ENCODE measurements at places on chromosomes 6 and 20. TPM values are rescaled to one million over a fixed set of nuclear protein-coding genes. Genes with fewer than 3 reads are reported as not detected.

- no peak overlapping the region for H3K27ac ChIP-seq
- peaks cover 20% of the 10 kb centered on the region for H3K36me3 ChIP-seq
- no peak for DNase-seq
These were observed 94.0 kb downstream of the ZMYND8 start for GRCh38 chr20:47262365-47263013.

CNR1 gene
- total RNA-seq = not detected

CCN2 gene
- total RNA-seq = not detected

DNA sequence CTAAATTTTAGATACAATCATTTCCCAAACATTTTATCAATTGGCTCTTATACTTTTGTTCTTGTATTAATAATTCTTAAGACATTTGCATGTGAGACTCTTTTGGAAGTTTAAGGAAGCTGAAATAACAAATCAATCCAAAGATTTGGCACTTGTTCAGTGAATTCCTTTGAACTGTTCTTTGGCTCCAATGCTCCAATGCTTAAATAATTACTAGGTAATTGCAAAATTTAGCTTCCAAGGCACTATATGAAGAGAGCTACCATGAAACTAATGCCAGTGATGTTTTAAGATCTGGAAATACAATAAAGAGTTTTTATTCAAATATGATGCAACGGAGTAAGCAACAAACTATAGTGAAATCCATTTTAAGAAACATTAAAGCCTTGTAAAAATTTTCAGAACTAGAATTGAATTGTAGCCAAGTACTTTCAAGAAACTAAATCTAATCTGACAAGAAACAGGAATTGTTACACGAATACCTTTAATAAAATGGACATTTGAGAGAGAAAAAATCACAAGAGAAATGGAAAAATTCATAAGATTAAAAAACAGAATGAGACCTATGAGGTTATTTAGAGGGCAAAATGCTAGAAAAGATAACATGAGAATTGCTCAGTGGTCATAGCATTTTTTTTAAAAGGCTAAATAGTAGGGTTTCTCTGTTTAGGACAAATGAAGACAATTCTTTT is 43.6 kb upstream of the SMLR1 start:
- DNase-seq = no peak
- H3K4me3 ChIP-seq = no peak overlapping the region
- H3K27ac ChIP-seq = no peak overlapping the region
- H3K4me1 ChIP-seq = peaks cover 15% of the 10 kb centered on the region
- H3K27me3 ChIP-seq = no peaks in the 10 kb centered on the region

GRCh38 chr20:14406495-14406894 is 69.1 kb upstream of the FLRT3 start:
- H3K27ac ChIP-seq = no peak overlapping the region
- H3K27me3 ChIP-seq = no peaks in the 10 kb centered on the region
- DNase-seq = no peak
- no peaks in the 10 kb centered on the region for H3K36me3 ChIP-seq

DNA sequence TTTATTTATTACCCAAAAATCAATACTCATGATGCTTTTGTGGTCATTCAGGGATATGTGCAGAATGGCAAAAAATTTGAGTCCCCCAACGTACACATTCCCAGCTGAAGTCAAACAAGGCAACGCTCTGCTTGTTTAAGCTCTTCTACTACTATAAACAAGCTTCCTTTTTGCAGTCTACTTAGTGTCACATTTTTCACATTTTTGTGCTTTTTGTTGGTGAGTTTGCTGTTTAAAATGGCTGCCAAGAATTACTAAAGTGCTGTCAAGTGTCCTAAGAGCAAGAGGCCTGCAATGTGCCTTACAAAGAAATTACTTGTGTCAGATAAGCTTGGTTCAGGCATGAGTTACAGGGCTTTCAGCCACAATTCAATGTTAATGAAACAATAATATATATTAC is 2.1 kb downstream of the WFDC8 start:
- no peak overlapping the region for H3K27ac ChIP-seq
- H3K4me1 ChIP-seq = no peaks in the 10 kb centered on the region
- H3K4me3 ChIP-seq = no peak overlapping the region
- DNase-seq = no peak
- H3K36me3 ChIP-seq = no peaks in the 10 kb centered on the region

- DNase-seq = no peak
- no peak overlapping the region for H3K4me3 ChIP-seq
- H3K4me1 ChIP-seq = peaks cover 10% of the 10 kb centered on the region
- H3K27me3 ChIP-seq = no peaks in the 10 kb centered on the region
These were observed 217.5 kb downstream of the TMEM200A start for GRCh38 chr6:130583268-130583667.

- no peaks in the 10 kb centered on the region for H3K4me1 ChIP-seq
- H3K27ac ChIP-seq = no peak overlapping the region
- no peaks in the 10 kb centered on the region for H3K36me3 ChIP-seq
- DNase-seq = no peak
- peaks cover 2% of the 10 kb centered on the region for H3K27me3 ChIP-seq
These were observed 40.1 kb downstream of the CYP24A1 start for GRCh38 chr20:54133434-54134427.

DNA sequence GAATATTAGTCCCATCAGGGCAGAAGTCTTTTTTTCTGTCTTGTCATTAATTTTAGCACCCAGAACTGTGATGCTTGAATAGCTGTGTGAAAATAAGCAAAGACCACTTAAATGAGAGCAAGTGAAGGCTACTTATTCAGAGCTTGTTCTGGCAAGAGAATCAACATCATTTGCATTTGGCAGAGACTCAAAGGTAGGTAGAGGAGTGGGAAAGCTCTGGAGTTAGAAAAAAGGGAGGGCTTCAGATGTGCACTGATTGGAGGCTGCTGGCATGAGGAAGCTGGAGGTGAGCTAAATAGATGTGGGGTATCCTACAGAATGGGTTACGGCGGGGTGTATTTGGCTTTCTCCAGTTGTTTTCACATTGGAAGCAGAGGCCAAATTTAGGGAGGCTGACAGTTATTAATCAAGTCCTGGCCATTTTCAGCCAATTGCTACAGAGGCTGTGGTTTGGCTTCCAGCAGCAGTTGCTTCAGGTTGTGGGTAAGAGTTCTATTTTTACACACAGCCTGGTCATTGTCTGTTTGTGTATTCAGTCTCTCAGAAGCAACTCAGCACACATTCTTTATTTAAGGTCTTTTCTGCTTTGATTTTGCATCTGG is 254.3 kb downstream of the BTBD3 start:
- no peak overlapping the region for H3K4me3 ChIP-seq
- H3K36me3 ChIP-seq = no peaks in the 10 kb centered on the region
- no peak for DNase-seq
- H3K4me1 ChIP-seq = no peaks in the 10 kb centered on the region
- H3K27ac ChIP-seq = no peak overlapping the region

- no peak overlapping the region for H3K4me3 ChIP-seq
- no peak for DNase-seq
- no peaks in the 10 kb centered on the region for H3K4me1 ChIP-seq
- H3K36me3 ChIP-seq = no peaks in the 10 kb centered on the region
These were observed 11.6 kb downstream of the JAG1 start for GRCh38 chr20:10662151-10662550.

GRCh38 chr6:106199998-106200397 is 113.9 kb downstream of the PRDM1 start:
- H3K4me3 ChIP-seq = no peak overlapping the region
- H3K4me1 ChIP-seq = peaks cover 43% of the 10 kb centered on the region
- H3K27ac ChIP-seq = no peak overlapping the region
- DNase-seq = no peak
- peaks cover 24% of the 10 kb centered on the region for H3K36me3 ChIP-seq

DNA sequence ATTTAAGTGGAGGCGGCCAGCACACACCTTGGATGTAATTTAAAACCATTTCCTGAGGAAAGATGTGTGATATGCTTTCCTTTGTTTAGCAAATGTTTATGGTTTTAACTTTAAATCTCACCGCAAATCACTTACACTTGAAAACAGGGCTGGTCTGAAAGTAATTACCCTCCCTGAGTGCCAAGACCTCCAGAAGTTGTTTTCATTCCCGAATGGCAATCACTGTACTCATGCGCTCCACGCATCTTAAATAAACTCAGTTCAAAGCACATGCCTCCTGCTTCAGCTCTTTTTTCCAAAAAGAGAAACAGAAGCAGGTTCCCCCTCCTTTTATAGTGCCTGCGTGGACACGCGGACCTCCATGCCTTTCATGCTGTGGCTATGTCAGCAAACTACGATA is 224.0 kb downstream of the SMOC2 start:
- H3K27me3 ChIP-seq = peaks cover 7% of the 10 kb centered on the region
- no peak overlapping the region for H3K4me3 ChIP-seq
- H3K36me3 ChIP-seq = no peaks in the 10 kb centered on the region
- H3K27ac ChIP-seq = no peak overlapping the region
- DNase-seq = no peak

ULBP2 gene
- 1.2 TPM for total RNA-seq

DDR1 gene
- 8.7 TPM for total RNA-seq

ERGIC3 gene
- 109 TPM for total RNA-seq

DNA sequence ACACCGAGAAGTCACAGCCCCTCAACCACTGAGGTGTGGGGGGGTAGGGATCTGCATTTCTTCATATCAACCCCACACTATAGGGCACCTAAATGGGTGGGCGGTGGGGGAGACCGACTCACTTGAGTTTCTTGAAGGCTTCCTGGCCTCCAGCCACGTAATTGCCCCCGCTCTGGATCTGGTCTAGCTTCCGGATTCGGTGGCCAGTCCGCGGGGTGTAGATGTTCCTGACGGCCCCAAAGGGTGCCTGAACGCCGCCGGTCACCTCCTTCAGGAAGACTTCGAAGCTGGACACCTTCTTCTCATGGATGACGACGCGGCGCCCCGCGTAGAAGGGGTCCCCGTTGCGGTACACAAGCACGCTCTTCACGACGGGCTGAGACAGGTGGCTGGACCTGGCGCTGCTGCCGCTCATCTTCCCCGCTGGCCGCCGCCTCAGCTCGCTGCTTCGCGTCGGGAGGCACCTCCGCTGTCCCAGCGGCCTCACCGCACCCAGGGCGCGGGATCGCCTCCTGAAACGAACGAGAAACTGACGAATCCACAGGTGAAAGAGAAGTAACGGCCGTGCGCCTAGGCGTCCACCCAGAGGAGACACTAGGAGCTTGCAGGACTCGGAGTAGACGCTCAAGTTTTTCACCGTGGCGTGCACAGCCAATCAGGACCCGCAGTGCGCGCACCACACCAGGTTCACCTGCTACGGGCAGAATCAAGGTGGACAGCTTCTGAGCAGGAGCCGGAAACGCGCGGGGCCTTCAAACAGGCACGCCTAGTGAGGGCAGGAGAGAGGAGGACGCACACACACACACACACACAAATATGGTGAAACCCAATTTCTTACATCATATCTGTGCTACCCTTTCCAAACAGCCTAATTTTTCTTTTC is at the start of gene DCDC2:
Gene DCDC2, minus strand, starts transcription at position 724 of the 883 bp plus-strand sequence. Its CDS starts 309 bp downstream, at position 415.
- H3K4me1 ChIP-seq = peaks cover 25% of the 10 kb centered on the region

DNA sequence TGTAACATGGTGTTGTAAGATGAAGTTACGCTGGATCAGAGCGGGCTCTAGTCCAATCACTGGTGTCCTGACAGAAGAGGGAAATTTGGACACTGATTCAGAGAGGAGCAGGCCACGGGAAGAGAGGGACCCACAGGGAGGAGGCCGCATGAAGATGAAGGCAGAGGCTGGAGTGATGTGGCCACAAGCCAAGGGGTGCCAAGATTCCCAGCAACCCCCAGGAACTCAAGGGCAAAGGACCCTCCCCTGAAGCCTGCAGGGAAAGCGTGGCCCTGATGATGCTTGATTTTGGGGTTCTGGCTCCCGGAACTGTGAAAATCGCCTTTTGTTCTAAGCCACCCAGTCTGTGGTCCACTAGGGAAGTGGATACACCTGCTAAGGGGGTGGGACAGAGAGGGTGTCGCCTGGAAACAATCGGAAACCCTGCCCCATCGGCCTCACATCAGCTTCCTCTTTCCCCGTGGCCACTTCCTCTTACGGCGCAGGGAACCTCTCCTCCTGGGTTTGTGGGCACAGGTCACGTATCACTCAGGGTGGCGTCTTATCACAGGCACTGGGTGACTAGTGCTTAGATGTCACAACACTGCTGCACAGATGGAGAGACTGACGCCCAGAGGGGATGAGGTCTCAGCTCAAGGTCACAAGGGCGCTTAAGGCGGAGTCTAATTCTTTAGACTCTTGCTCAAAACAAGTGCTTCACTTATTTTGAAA is 58.0 kb downstream of the SULF2 start:
- peaks cover 22% of the 10 kb centered on the region for H3K4me1 ChIP-seq
- peak; percentile 88 for DNase-seq
- peak overlapping the region; percentile 61 for H3K4me3 ChIP-seq
- peak overlapping the region; percentile 87 for H3K27ac ChIP-seq

GRCh38 chr6:31734821-31735406 is 1.4 kb downstream of the CLIC1 start:
- peak overlapping the region; percentile 88 for H3K27ac ChIP-seq
- H3K27me3 ChIP-seq = no peaks in the 10 kb centered on the region
- DNase-seq = peak; percentile 76
- H3K4me1 ChIP-seq = peaks cover 65% of the 10 kb centered on the region

GRCh38 chr20:63120808-63121090 is 95.2 kb downstream of the YTHDF1 start:
- peaks cover 19% of the 10 kb centered on the region for H3K27me3 ChIP-seq
- no peak overlapping the region for H3K27ac ChIP-seq
- DNase-seq = no peak
- no peaks in the 10 kb centered on the region for H3K4me1 ChIP-seq
- no peak overlapping the region for H3K4me3 ChIP-seq

GRCh38 chr6:45001663-45002062 is 326.5 kb upstream of the RUNX2 start:
- peaks cover 5% of the 10 kb centered on the region for H3K36me3 ChIP-seq
- peaks cover 26% of the 10 kb centered on the region for H3K4me1 ChIP-seq
- no peaks in the 10 kb centered on the region for H3K27me3 ChIP-seq
- peak overlapping the region; percentile 16 for H3K27ac ChIP-seq
- H3K4me3 ChIP-seq = no peak overlapping the region

DNAJC5 gene
- total RNA-seq = 33.8 TPM

KIF6 gene
- 0.31 TPM for total RNA-seq

DNA sequence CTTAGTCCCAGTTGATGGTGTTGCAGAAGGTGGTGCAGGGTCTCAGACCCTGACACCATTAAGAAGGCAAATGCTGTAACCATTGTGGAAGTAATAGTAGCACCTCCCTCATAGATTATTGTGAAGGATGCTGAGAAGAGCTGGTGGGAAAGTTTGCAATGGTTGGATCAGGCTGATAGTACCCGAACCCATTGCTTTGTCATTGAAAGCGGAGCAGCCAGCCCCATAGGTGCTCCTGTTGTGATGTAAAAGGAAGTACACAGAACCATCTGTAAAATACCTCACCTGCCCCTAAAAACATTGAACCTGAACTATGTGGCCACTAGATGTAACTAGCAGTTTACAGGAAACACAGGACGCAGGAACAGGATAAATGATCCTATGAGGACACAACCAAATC is 31.5 kb downstream of the RIOK1 start:
- DNase-seq = no peak
- no peak overlapping the region for H3K4me3 ChIP-seq
- H3K27ac ChIP-seq = no peak overlapping the region
- peaks cover 23% of the 10 kb centered on the region for H3K36me3 ChIP-seq

GRCh38 chr6:135002974-135003703 is 51.5 kb downstream of the HBS1L start:
- H3K27me3 ChIP-seq = no peaks in the 10 kb centered on the region
- H3K4me3 ChIP-seq = no peak overlapping the region
- peaks cover 6% of the 10 kb centered on the region for H3K36me3 ChIP-seq
- no peak overlapping the region for H3K27ac ChIP-seq
- DNase-seq = no peak

- no peaks in the 10 kb centered on the region for H3K4me1 ChIP-seq
- no peak overlapping the region for H3K4me3 ChIP-seq
- H3K27ac ChIP-seq = no peak overlapping the region
- H3K36me3 ChIP-seq = no peaks in the 10 kb centered on the region
- DNase-seq = no peak
- H3K27me3 ChIP-seq = peaks cover 3% of the 10 kb centered on the region
These were observed 121.6 kb downstream of the ISM1 start for GRCh38 chr20:13342469-13343242.

All from activated CD4-positive, alpha-beta memory T cell treated with anti-CD3 and anti-CD28 coated beads for 36 hours (primary cell).